ENCODE measurements at places on chromosomes 7 and 10.

- DNase-seq = no peak
These were observed 382.7 kb downstream of the RPS24 start for GRCh38 chr10:78416031-78417011.

DNA sequence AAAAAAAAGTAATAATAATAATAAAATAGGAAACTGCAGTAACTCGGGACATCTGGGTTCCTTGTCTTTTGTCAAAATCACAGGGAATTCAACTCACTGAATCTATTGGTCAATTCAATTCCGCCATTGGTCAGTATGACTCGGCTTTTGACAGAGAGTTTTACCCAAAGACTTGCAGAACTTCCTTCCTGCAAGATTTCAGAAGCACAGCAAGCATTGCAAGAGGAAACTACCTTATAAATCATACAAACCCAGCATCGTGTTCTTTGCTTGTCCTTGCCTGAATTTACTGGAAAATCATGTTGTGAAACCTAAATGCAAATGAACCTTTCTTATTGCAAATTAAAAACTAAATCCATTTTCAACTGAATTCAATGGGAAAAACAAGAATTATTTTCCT is 15.5 kb downstream of the KLF6 start:
- DNase-seq = no peak

DNA sequence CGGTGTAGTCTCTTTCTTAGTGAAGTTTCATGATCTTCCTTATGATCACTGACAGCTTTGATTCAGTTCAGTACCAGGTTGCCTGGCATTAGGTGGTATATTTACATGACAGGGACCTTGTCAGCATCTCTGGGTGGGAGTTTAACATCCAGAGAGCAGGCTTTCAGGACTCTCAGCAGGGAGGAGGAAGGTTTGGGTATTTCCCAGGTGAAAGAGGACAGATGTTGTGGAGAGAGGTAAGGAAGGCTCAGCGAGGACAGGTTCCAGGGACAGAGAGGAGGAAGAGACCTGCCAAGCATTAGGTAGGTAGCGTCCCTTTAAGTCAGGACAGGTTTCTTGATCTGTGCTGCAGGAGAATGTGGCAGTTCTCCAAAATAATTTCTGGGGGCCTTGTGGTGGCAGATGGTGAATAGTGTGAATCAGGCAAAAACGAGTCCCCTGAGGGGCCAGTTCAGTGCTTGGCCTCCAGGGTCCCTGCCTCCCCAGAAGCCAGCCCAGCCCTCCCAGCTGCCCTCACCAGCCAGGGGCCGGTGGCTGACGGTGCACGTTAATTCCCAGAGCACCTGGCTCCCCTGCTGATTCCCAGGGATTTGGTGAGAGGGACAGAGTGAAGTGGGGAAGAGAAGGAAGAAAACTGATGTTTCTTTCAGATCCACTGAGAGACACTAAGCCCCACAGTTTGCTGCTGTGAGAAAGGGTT is 82.0 kb downstream of the VWC2 start:
- no peak for DNase-seq

DNA sequence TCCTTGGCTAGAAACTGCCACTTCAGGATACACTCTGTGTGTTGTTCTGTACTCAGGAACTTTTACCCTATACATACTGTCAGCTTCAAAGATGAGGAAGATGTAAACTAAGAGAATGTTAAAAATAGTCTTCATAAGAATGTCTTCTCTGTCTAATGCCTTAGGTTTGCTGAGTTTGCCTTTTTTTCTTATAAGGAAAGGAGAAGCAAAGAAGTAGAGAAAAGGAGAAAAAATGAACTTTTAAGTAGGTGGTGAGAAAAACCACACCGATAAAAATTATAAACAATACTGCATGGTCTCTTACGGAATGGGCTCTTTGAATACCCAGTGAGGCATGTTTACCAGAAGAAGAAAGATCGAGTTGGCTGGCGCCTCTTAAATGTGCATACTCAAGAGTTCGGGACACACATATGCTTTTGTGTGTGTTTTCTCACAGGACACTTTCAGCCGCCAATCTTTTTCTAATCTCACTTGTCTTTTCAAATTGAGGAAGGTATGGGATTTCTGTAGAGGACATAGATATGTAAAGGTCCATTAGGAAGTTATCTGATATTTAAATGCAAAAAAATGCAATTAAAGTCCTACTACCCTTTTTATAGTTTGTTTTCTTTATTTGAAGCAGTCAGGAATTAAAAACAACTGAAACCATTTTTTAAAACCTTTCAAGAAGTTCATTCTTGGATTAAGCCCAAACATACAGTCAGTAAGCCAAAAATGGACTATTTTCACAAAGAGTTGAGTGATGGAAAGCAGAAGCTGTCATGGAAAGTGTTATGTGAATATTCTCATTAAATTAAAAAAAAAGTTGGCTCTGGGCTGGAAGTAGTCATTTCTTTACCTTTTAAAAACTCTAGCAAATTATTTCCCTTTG is 100.6 kb upstream of the MDFIC start:
- no peak for DNase-seq

DNA sequence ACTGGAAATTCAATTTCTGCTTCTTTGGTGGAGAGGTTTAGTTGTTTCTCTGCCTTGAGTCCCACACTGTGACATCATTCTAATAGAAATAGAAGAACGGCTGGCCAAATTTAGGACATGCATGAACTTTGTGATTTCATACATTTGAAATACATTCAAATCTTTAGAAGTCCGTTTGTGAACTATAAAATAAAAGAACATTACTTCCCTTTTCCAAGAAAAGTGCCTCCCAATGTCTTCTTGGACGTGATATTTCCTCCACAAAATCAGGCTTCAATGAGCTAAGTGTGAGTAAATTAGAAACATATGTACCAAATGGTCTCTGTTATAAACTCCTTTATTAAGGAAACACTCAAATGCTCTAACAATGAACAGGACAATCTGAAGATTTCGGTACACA is 314.5 kb upstream of the AKR1E2 start:
- DNase-seq = no peak

- no peak for DNase-seq
These were observed 58.2 kb upstream of the CAMK2B start for GRCh38 chr7:44383566-44383965.

- DNase-seq = no peak
These were observed 174.9 kb downstream of the MGMT start for GRCh38 chr10:129641982-129642381.

DNA sequence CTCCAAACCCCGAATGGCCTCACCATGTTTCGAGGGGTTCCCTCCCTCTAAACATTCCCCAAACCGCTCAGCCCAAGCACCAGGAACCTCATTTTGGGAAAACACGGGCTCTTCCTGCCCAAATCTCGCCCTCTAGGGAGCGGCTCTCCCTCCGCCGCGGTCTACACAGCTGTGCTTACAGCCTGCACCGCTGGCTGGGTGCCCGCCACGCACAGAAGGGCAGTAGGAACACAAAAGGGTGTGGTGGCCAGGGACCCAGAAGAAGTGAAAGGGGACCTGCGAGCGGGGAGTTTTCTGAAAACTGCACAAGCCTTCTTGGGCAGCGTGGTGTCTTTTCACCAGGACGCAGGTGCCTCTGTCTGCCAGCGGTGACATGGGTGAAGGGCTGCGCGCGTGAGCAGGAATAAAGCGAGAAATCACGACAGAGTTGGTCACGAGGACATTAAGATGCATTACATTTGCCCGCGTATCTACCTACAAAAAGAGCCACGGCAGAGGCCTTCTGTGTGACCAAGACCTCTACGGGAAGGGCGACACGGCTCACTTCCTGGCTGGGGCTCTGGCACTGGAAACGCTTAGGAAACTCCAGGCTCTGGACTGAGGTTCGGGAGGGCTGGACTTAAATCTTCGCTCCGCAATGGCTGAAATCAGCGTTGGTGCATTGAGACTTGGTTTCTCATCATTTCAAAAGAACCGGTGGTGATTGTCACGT is 171.7 kb downstream of the LSM5 start:
- no peak for DNase-seq

DNA sequence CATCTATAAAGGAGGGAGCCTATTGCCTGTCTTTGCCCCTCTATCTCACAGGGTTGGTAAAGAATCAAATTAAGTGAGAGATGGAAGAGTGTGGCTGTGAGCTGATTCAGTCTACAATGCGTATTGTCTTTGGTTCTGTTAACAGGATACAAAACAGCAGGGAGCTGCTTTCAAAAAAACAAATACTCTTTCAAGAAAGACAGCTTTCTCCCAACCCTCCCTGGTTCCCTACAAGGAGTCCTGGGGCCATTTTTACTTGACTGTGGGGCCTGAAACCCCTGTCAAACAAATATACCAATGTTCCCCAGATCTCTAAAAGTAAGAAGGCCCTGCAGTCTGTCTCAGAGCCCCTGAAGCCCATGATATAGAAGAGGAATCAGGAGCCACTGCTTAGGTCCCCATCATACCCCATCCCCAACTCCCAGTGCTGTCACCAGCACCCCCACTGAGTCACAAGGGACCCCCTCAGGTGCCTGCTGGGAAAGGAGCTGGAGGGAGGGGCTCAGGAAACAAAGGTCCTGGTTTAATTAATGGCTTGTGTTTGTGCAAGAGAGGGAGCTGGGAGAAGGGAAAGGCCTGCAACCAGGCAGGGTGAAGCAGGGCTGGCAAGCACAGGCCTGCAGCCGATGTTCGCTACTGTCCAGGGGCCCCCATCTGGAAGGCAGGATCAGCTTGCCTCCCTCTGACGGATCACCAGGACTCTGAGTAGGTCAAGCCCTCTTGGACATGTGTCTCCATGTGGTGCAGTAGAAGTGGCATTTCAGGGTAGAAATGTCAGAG is 182.0 kb upstream of the GHITM start:
- DNase-seq = no peak

DNA sequence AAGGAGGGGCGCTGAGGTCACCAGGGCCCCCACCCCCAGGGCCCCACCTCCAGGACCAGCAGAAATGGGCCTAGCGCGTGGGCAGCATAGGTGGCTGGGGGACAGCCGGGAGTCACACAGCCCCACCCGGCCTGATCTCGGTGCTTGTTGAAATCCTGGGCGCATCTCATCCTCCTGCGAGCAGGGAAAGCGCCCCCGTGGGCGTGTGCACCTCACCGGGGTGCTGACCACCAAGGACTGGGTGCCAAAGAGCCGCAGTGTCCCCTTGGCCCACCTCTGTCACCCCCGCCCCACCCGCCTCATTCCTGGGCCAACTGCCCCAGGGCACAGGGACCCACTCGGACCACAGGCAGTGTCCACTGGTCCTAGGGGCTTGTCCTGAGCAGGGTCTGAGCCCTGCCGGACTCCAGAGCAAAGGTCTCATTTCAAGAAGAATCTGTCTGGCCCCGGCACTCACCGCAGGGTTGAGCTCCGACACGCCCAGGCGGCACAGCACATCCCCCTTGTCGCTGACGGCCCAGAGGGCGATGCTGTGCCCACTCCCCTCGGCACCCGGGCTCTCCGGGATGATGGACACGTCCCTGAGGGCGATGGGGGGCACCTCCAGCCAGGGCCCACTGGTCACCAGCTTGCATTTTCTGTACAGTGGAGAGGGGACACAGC is 11.4 kb downstream of the BHLHA15 start:
- no peak for DNase-seq

GRCh38 chr10:111944331-111944730 is 239.2 kb downstream of the GPAM start:
- no peak for DNase-seq

- DNase-seq = no peak
These were observed 8.8 kb downstream of the GSTO2 start for GRCh38 chr10:104277785-104278184.

GRCh38 chr10:2145926-2146478 is 408.7 kb upstream of the ADARB2 start:
- DNase-seq = no peak

DNA sequence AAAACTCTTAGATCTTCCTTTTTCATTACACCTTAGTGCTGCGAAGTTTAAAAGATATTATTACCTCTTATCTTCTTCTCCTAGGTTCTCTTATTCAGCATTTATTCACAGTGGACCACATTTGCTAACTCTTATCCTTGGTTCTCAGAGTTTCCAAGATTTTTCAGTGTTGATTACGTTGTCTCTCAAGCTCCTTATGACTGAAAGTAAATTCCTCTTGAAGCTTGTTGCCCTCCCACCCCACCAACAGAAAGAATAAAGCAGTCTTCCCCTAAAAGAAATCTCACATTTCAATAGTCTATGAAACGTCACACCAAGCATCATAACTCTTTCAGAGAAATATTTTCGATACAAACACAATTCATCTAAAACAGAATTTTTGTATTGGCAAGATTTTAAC is 362.5 kb downstream of the MAGI2 start:
- no peak for DNase-seq

GRCh38 chr10:2610946-2611345 is 456.4 kb upstream of the PFKP start:
- peak; percentile 53 for DNase-seq

- DNase-seq = no peak
These were observed 55.1 kb upstream of the AASS start for GRCh38 chr7:122199171-122199570.

GRCh38 chr10:62188021-62188616 is 80.5 kb downstream of the RTKN2 start:
- no peak for DNase-seq

- no peak for DNase-seq
These were observed 15.8 kb downstream of the VENTX start for GRCh38 chr10:133253361-133253955.

DNA sequence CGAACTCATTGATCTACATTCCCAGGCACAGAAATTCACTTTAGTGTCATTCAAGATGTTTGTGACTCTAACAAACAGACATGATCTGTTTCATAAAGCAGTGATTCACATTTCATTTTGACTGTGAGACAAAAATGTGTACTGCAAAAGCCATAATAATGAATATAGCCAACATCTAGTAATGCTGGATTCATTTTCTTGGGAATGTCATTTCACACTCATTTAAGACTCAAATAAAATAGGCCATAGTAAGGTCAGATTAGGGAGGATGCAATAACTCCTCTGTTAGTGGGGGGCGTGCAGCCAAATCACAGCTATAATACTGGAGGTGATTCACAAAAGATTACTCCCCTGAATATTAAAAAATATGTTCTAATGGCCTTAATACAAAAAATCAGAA is 566.6 kb upstream of the ZWINT start:
- no peak for DNase-seq

DNA sequence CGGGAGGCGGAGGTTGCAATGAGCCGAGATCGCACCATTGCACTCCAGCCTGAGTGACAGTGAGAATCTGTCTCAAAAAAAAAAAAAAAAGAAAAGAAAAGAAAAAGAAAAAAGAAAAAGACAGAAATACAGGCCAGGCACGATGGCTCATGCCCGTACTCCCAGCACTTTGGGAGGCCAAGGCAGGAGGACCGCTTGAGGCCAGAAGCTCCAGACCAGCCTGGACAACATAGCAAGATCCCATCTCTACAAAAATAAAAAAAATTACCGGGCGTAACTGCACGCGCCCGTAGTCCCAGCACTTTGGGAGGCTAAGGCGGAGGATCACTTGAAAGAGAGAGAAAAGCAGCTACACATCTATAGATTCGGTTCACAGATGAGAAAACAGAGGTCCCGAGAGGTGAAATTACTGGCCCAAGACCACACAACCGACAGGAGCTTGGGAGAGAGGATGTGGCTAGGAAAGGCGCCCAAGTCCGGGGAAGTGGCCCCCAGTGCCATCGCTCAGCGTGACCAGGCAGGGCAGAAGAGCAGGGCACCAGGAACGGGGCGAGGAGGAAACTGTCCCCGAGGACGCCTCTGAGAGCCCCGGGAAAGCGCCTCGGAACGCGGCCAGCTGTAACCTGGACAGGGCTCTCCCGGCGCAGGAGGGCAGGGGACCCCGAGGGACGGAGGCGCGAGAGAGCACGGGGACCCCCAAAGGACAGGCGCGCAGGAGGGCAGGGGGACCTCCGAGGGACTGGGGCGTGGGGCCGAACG is 612 bp downstream of the SNX8 start:
- DNase-seq = no peak

- DNase-seq = no peak
These were observed 192.1 kb downstream of the CELF2 start for GRCh38 chr10:11209830-11210181.

- DNase-seq = no peak
These were observed 78.5 kb upstream of the LANCL2 start for GRCh38 chr7:55286666-55287065.

GRCh38 chr10:93080350-93081046 is 6.8 kb downstream of the CYP26A1 start:
- no peak for DNase-seq

Measured in NCI-H187 treated with DMSO at 0.1 percent for 48 hours (cell line).